KBM-7 (cell line): ENCODE measurements at places on chromosomes 4 and X.

DNA sequence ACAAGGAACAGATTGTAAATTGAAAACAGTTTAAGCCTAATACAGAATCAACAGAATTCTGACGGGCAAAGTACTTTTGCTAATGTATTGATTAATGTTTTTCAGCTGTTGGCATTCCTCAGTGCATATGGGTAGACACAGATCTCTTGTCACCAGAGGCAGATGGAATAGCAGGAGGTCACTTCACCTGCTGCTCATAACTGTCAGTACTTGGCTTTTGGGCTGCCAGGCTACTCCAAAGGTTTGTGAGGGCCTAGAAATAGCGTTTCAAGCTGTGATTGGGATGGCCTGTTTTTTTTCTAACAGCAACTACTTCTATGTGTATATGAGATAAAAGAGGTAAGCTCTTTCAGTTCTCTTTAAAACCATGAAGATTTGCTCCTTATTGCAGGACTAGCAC, 307.5 kb upstream of the ANXA10 start:
- no peak for DNase-seq

- peak; percentile 50 for DNase-seq
These were observed 6.9 kb downstream of the CCNB3 start for GRCh38 chrX:50211510-50211909.

- no peak for DNase-seq
These were observed 547.0 kb upstream of the LCORL start for GRCh38 chr4:18568600-18568999.

DNA sequence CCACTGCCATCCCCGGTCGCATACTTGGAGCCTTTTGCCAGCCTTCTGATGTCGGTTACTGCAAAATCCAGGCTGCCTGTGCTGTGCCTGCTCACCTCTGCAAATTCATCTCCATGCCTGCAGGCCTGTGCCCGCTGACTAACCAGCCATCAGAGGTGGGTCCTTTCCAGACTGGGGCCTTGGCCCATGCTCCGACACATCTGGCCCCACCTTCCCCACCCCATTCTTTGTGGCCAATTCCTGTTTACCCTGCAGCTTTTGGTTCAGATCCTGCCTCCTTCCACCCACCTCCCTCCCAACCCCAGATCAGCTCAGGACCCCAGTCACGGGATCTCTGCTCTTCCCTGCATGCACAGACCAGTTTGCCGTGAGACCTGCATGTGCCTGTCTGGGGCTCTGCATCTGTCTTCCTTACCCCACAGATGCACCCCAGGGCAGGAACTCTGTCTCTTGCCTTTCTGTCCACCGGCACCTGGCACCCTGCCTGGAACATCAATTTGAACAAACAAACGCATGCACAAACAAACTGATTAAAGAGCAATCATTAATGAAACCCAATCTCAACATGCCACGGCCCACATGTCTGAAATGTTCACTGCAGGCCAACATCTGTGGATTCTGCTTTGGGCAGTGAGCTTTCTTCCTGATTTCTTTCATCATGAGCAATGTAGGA, 112.8 kb upstream of the PSAPL1 start:
- no peak for DNase-seq

GRCh38 chr4:73735231-73735630, 5.1 kb upstream of the CXCL8 start:
- DNase-seq = peak; percentile 87

- no peak for DNase-seq
These were observed 62.8 kb downstream of the SNX25 start for GRCh38 chr4:185272245-185272644.

GRCh38 chr4:100805538-100805937, 287.7 kb upstream of the EMCN start:
- DNase-seq = no peak

DNA sequence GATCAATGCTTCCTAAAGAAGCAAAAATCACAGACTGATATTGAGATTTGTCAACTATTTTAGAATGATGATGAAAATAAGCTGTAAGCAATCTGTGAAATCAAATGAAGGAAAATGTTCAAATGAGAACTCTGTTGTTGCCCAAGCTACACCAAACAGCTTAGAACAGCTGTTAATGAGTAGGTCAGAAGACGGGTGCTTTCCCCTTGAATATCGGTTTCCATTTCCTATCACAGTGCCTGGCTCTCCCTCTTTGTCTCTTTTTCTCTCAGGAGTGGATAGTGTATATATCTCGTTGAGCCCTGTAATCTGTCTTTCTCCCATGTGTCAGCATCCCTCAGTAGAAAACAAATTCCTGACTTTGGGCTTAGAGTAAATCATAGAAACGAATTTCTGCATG, 1592.9 kb upstream of the TENM3 start:
- DNase-seq = no peak

GRCh38 chr4:186839122-186840037, 115.7 kb upstream of the FAT1 start:
- peak; percentile 32 for DNase-seq

DNA sequence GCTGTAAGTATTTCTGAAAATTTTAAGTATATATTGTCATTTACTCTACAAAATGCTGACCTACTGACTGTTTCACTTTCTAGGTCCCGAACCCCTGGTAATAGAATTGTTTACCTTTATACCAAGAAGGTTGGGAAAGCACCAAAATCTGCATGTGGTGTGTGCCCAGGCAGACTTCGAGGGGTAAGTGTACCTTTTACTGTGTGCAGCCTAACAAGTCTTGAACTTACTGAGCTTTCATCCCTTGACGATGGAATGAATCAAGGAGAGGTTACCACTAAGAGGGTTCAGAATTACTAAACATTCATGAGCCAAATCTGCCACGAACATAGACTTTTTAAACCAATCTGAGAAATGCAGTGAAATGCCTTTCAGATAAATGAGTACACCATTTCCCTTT, 1.6 kb downstream of the RPL34 start:
- DNase-seq = no peak

DNA sequence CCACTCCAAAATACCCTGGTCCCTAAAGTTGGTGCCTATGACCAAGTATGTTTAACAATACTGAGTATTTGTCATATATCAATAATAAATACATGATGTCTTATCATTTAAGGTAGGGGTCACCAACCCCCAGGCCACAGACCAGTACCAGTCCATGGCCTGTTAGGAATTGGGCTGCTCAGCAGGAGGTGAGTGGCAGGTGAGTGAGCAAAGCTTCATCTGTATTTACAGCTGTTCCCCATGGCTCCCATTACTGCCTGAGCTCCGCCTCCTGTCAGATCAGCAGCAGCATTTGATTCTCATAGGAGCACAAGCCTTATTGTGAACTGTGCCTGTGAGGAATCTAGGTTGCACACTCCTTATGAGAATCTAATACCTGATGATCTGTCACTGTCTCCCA, 126.2 kb downstream of the HNRNPD start:
- DNase-seq = no peak

DNA sequence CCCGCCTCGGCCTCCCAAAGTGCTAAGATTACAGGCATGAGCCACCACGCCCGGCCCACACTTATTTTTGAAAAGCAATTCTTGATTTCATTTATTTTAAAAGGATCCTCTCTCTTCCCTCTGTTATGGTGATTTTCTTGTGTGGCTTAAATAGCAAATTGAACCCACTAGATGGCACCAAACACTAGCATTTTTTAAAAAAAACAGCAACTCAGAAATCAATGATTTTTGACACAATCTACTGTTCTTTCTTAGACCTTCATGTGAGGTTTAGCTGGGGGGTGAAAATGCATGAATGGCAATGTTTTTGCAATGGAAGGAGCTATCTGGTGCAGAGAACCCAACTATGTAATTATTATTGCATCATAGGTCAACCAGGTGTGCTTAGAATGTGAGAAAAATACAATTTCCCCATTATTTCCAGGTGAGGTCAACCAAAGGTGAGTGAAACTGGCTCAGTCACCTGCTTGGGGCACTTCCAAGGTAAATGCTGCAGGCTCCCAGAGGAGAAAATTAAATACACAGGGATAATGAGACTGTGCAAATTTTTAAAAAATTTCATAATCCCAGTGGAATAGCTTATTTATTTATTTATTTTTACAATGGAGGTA, 226.7 kb upstream of the PRKX start:
- peak; percentile 56 for DNase-seq

DNA sequence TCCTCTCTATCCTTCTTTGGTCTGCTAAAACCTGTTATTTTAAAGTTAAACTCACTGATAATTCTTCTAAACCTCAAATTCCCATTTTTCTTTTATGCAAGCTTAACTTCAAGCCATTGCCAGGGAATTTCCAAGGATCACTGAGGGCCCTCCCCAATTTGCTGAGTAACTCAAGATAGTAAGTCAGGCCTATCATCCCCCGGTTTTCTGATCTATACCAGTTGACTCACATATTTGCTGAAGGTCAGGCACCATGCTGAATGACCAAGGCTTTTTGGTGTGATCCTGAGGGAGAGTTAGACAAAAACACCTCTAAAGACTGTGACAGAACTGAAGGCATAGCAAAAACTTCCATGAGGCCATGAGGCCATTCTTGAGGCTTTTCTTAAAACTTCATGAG, 1301.9 kb downstream of the PCDH7 start:
- DNase-seq = no peak

- DNase-seq = no peak
These were observed 76.5 kb upstream of the MSX1 start for GRCh38 chr4:4782969-4783368.

GRCh38 chr4:184368290-184368689, 106.1 kb downstream of the IRF2 start:
- no peak for DNase-seq

- DNase-seq = no peak
These were observed 211.1 kb upstream of the NUDT6 start for GRCh38 chr4:123133397-123134050.

DNA sequence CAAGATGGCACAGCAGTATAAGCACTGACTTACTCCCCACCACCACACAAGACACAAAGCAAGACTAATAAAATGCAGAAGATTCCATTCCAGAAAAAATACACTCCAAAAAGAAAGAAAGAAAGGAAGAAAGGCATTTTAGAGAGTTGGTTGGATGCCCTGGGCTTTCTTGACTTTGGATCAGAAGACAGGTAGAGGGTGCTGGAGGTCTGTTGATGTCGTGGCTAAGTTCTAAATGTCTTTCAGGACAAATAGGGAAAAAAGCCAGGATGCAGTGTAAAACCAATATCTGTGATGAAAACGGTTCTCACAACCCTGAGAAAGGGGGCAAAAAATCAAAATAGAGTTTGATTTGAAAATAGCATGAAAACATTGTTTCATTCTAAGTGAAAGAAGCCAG, 555.2 kb upstream of the PRKX start:
- no peak for DNase-seq

DNA sequence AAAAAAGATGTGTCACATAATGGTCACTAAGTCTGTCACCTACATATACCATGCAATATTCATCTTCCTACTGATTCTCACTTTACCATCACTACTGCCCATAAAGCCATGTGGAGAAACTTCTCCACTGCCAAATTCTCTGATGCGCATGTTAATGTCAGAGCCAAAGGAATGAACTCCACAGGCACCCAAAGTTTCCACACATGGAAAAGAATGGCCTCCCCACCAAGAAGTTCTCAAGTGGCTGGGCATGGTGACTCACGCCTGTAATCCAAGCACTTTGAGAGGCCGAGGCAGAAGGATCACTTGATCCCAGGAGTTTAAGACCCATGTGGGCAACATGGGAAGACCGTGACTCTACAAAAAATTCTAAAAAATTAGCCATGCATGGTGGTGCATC, 43.8 kb upstream of the UGDH start:
- no peak for DNase-seq

GRCh38 chr4:123545667-123546572, 149.3 kb downstream of the SPRY1 start:
- DNase-seq = no peak

DNA sequence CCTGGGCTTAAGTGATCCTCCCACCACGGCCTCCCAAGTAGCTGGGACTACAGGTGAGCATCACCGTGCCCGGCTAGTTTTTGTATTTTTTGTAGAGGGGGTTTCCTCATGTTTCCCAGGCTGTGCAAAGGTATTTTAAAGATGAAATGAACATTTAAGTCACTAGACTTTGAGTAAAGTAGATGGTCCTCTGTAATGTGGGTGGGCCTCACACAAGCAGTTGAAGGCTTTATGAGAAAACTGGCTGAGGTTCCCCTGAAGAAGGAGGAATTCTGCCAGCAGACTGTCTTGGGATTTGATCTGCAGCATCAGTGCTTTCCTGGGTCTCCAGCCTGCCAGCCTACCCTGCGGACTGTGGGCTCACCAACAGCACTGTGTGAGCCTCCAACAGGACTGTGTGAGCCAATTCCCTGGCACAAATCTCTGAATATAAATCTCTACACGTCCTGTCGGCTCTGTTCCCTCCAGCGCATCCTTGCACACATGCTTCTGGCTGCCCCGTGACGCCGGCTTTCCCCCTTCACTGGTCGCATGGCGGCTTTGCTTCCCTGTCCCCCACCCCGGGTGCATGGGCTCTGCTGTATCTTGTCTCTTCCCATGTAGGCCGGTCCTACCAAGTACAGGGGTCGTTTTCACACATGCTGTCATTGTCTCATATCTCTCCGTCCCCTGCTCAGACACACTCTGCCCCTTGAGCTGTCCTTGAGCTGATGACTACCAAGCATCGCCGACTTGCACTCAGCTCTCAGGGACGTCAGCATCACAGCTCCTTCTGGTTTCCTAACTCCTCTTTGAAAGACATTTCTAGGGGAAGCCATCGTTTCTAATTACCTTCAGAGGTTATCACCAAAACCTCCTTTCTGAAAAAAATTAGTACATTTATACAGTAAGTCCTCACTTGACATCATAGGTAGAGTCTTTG, 46.4 kb downstream of the RWDD4 start:
- no peak for DNase-seq

GRCh38 chr4:76955182-76955581, 5.6 kb downstream of the SEPTIN11 start:
- DNase-seq = no peak

DNA sequence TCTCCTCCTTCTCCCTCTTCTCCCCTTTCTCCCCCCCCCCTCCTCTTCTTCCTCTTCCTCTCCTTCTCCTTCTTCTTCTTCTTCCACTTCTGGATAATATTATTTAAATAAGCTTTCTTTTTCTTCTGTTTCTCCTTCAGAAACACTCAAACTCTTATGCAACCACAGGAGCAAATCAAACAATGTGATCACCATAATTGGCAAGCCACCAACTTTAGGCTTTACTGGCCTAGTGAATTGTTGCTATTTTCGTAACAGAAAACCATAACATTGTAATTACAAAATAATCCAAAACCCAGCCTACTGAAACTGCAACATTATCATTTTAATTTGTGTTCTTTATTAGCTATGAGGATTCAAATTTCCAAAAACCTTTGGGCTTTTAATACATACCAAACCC, 14.3 kb downstream of the DCAF8L1 start:
- DNase-seq = peak; percentile 49

- DNase-seq = peak; percentile 98
These were observed 380 bp upstream of the RAB33B start for GRCh38 chr4:139453371-139454110.

- peak; percentile 10 for DNase-seq
These were observed at the start of gene CC2D2A for GRCh38 chr4:15469402-15470127. Gene CC2D2A, plus strand, starts transcription at chr4:15469882. Its CDS starts 6,051 bp downstream, at chr4:15475933.

- peak; percentile 24 for DNase-seq
These were observed 57.7 kb downstream of the MRPL1 start for GRCh38 chr4:77920371-77920770.

GRCh38 chr4:80007745-80008149, 65.3 kb downstream of the ANTXR2 start:
- DNase-seq = no peak

GRCh38 chr4:81688085-81688484, 216.4 kb upstream of the RASGEF1B start:
- no peak for DNase-seq
